ENCODE measurements at places on chromosomes 7 and 10. TPM values are rescaled to one million over a fixed set of nuclear protein-coding genes. Genes with fewer than 3 reads are reported as not detected.

DNA sequence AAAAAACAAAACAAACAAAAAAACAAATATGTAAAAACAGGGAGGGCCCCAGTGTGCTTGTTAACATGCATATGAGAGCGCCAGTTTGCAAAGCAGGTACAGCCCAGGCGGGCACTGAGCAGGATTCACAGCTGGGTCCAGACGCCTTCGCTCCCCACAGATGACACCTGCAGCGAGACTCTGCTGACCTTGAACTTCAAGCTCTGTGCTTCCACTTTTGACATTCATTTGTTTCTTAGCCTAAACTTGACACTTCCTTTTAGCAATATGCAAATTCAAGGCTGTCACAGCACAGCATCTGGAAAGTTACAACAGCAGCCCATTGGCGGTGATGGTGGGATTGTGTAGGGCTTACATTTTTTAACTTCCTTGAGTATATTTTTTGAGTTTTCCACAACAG is 88.8 kb upstream of the TNS3 start:
- no peak for DNase-seq

DNA sequence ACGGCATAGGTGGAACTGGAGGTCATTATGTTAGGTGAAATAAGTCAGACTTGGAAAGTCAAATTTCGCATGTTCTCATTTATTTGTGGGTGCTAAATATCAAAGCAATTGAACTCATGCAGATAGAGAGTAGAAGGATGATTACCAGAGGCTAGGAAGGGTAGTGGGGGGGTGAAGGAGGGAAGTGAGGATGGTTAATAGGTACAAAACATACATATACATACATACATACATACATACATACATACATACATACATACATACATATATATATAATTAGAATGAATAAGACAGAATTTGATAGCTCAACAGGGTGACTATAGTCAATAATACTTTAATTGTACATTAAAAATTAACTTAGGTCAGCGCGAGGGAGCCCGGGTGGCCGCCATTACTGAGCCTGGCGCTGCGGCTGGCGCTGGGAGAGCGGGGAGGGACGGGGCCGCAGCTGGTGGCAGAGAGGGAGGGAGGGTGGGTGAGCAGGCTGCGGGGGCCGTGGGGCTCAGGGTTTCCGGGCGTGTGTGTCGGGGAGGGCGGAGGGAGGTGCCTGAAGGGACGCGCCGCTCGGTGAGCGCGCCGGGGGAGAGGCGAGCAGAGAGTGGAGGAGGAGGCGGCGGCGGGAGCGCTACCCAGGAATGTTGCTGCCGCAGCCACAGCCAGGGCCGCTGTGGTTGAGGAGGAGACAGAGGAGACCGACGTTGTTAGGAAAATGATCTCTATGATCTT is 85.8 kb upstream of the EGFR start:
- DNase-seq = peak; percentile 69

- peak; percentile 49 for DNase-seq
These were observed 161.0 kb downstream of the TEX36 start for GRCh38 chr10:125521721-125522680.

DNA sequence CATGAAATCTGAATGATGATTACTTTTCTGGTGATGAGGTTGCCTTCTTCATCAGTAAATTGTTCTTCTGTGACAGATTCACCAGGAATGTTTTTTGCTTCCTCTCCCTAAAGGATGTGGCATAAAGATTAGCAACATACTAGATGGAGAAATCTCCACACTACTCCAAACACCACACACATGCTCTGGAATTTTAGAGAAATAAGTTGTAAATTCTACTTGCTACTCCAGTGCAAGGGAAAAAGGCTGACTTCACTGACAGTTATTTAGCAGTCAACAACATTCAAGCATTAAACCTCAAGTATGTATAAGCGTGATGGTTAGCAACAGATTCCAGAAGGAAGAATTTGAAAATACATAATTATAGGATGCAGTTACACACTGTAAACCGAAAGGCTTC is 137.9 kb upstream of the CCDC6 start:
- peak; percentile 48 for DNase-seq

DNA sequence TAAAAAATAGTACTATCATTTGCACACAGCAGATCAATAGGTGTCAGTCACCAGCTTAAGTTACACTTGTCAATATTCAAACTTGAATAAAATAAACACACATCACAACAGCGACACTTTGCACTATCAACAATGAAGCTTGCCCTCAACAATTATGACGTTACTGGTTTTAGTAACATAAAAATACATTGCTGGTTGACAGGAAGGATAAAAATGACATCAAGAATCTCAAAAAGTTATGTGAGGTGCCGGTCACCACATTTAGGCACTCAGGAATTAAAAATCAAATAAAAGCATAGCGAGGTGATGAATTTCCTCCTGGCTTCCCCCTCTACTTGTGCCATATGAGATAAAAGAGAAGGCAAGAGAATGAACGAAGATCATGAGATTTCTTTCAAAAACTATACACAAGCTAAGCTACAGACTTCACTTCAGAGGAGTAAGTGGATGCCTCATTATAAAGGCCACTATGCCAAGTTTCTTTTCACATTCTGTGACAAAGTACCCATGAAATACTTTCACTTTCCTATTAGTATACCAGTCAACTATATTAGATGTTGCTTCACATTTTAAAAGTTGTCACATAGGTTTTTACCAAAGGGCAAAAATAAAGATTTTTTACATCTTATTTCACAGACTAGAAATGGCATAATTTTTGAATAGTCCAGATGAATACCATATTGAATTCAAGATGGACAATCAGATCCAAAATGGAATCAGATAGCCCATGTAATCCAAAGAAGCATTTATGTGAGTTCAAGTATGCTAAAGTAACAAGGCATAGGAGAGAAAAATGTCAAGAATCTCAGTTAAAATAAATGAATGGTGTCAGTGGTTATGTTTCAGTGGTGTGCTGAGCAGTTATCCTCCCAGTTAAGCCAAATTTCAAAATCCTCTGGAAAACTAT is 3.6 kb downstream of the CCDC71L start:
- DNase-seq = no peak

DNA sequence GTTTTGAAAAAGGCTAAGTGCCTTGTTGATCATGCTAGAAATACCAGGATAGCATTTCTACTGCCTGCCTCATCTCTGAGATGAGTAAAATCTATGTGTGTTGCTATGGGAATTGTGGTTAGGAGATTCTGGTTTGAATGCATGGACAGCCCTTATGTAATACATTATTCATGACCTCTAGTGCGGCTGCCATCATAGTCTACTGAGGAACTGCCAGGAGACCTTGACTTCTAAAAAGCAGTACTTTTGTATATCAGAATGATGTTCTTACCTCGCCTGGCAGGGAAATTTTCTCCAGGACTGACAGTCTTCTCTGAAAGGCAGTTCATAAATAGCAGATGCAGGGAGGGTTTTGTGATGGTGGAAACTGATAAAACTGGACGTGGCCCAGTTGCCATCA is 248.5 kb downstream of the NSUN6 start:
- no peak for DNase-seq

ACTL6B gene
- not detected for total RNA-seq

MAGI2 gene
- total RNA-seq = 0.84 TPM

OGDHL gene
- total RNA-seq = 10.7 TPM

PROSER2 gene
- 33.1 TPM for total RNA-seq

Measured in HT1080 (cell line).